Stimulated activated CD4-positive, alpha-beta T cell treated with anti-CD3 and anti-CD28 coated beads, Interleukin-15, amount 100 ng/mL, for 24 hours (primary cell): ENCODE measurements at places on chromosomes 16 and 17.

DNA sequence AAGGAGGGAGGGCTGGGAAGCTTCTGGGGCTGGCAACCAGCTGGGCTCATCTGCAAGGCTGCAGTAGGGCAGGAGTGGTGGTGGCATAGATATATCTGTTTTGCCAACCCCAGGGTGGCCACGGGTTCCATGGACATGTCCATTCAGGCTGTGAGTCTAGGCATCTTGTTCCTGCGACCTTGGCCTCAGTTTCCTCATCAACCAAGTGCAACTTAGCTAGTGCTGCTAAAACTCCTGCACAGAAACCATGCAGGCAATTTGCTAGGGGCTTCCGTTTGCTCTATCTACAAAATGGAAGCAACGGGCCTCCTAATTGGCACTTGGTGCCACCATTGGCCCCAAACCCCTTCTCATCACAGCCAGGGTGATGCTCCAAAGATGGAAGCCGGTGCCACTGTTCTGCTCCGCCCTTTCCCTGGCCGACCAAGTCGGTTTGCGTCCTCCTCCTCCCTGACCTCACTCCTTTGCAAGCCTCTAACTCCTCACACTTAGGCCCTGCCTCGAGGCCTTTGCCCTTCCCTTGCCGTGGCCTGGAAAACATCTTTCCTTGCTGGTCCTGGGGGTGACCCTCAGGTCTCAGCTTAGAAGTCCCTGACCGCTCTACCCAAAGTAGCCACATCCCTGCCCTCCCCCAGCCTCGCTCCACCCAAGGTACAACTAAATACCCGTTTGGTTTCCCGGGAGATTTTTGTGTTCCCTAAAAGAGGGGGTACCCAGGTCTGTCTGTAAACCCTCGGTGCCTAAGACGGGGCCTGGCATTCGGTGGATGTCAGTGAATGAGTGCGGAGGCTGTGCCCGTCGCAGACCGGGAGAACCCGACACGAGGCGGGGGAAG, 1.2 kb downstream of the SREBF1 start:
- no peak for DNase-seq

- no peak for DNase-seq
Measured at GRCh38 chr16:68126395-68126794, 41.2 kb downstream of the NFATC3 start.

DNA sequence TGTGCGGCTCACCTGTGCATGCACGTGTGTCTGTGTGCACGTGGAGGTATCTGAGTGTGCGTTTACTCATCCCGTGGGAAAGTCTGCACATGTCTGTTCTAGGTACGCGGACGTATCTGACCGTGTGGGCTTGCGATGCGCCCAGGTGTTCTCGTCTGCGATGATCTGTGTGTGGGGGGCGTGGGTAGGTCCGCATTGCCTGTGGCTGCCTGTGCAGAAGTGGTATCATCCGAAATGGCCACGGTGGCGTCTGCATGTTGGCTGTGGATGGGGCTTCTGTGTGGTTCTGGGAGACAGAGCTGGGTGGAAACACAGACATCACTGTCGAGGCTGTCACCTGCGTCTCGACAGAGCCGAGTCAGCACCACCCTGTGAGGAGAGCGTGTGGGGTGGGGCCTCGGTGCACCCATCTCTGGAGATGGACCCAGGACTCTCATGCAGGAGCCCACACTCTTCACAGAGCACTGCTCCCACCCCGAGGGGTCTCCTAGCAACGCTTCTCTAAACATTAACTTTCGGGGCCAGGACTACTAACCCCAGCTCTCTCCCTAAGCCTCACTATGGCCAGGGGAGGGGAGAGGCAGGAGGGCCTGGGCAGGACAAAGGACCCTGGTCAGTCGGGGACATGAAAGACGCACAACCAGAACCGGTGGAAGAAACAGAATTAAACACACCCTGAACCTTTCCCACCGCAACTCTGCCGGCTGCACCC, 8.4 kb downstream of the DPEP1 start:
- DNase-seq: no peak

DNA sequence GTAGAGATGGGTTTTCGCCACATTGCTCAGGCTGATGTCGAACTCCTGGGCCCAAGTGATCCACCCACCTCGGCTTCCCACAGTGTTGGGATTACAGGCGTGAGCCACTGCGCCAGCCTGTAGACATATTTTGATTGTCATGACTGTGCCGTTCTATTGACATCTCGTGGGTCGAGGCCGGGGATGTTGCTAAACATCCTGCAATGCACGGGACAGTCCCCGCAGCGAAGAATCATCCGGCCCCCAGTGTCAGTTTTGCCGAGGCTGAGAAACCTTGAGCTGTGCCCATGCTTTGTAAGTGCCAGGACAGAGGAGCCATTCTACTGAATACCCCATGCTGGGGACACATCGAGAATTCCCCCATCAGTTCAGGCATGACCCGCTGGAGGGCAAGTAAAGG, 69.1 kb upstream of the GSE1 start:
- DNase-seq: no peak

- no peak for DNase-seq
Measured at GRCh38 chr16:3690980-3691720, 26.2 kb downstream of the TRAP1 start.

GRCh38 chr17:79541056-79541850, 69.6 kb downstream of the RBFOX3 start:
- no peak for DNase-seq

DNA sequence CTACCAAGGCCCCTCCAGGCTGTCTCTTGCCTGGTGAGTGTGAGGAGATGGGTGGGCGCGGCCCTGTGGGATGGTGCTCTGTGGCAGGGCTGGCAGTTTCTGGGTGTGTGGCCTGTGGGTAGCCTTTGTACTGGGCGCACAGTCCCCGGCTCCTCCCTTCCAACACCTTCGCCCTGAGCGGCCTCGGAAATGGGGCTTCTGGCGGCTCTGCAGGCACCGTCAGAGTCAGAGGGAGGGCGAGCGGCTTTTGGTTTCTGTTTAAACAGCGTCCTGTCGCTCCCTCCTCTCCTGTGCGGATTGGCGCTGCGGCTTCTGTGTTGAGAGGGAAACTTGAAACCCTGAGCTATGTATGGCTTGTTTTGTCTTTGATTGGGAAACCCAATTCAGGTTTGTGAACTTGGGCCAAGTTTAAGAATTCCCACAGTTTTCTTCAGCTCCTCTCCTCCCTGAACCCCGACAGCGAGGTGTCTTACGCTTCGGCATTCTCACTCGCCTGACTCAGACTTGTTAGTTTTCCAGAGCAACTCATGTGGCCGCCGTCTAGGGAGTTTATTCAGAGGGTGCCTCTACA, 8.3 kb upstream of the ZNF750 start:
- DNase-seq: peak; percentile 47

DNA sequence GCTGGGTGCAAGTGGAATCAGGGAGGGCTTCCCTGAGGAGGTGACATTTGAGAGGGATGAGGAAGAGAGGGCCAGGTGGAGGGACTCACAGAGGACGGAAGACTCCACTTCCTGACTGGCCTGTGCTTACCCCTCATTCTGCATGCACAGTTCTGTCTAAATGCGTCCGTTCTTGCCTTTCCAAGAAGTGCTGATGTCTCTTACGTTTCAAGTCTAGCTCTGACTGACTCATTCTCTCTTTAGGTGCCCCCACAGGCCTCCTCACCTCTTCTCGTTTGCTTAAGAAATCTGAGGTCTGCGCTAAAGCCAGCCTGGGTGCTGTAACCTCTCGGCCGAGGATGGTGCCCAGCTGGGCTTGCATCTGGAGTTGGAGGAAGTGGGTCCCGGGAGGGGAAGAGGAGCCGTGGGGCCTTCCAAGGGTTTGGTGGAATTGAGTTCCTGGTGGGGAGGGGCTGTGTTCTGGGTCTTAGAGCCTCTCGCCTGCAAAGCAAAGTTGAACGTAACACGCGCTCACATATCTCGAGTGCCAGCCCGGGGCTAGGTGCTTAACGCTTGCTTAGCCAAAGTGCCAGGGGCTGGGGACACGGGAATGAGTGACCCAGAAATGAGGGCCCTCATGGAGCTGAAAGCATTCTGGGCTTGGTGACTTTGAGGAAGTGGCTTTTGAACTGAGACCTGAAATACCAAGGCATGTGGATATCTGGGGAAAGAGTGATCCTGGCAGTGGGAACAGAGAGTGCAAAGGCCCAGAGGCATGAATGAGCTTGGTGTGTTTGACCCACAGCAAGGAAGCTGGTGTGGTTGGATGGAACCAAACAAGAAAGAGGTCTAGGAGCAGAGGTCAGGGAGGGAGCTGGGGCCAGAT, 4.8 kb downstream of the IL4R start:
- DNase-seq: peak; percentile 70

DNA sequence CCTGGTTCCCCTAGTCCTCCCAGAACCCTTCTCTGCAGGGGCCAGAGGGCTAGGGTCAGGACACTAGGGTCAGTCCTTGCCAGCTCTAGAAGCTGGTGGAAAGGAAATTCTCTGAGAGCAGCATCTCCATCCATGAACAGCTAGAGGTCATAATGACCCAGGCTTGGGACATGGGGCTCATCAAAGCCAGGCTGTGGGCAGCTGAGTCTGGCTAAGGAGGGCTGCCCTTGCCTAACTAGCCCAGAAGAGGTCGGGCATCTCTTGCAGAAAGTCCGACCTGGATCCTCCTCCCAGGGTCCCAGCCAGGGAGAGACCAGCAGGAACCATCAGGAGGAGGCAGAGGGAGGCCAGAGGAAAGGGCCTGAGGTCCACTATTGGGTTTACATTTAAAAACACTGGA, 4.3 kb downstream of the MPO start:
- DNase-seq: no peak

DNA sequence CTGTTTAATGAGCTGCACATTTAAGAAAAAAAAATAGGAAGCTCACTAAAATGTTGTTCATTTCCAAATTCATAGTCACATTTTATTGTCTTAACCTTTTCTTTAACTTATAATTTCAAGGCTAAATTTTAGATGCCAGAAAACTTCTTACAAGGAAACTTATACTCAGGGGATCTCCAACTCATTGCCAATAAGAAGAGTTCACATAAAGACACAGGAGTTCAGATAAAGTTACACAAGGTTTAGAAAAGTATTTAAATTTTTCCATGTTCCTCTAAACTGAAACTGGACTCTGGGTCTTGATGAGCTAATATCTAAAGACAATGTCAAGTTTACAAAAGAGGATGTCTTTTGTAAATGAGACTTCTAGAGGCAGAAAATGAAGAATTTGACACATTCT, 190.7 kb upstream of the KCNJ16 start:
- DNase-seq: no peak

DNA sequence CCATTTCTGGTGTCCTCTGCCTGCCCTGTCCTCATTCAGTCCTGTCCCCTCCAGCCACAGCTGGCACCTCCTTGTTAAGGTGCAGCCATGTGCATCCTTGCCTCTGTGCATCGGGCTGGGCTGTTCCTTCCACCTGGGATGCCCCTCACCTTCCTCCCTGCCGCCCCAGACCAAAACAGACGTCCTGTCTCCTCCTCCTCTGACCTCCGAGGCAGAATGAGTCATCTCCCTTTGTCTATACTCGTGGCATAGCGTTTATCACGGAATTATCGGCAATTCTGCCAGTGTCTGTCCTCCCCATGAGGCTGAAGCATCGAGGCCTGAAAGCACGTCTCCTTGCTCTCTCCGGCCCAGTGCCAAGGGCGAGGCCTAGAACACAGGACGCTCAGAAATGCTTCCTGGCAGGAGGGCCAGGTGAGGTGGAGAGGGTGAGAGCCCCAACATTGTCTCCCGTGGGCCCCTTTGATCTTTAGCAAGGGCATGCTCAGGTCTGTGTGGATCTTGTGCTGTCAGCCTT, 4.6 kb downstream of the RAI1 start:
- DNase-seq: no peak

DNA sequence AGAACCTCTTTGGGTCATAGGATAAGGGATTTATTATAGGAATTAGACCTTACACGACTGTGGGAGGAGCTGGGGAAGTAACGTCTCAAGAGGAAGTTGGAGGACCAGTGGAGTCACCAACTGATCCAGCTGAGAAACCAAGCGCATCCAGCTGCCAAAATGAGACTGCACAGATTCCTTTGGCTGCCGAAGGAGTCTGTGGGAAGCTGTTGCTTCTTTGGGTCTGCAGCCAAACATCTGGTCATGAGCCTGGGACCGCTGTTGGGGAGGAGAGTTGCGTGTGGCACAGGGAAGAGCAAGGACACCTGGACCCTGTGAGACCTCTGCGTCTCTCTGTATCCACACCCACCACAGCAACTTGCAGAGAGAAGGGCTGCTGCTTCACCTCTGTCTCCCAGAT, 2.4 kb upstream of the NACA2 start:
- DNase-seq: no peak

- DNase-seq: no peak
Measured at GRCh38 chr17:65978871-65979270, 213.1 kb downstream of the CEP112 start.

GRCh38 chr17:77749321-77749751, 209.2 kb upstream of the TNRC6C start:
- DNase-seq: no peak

DNA sequence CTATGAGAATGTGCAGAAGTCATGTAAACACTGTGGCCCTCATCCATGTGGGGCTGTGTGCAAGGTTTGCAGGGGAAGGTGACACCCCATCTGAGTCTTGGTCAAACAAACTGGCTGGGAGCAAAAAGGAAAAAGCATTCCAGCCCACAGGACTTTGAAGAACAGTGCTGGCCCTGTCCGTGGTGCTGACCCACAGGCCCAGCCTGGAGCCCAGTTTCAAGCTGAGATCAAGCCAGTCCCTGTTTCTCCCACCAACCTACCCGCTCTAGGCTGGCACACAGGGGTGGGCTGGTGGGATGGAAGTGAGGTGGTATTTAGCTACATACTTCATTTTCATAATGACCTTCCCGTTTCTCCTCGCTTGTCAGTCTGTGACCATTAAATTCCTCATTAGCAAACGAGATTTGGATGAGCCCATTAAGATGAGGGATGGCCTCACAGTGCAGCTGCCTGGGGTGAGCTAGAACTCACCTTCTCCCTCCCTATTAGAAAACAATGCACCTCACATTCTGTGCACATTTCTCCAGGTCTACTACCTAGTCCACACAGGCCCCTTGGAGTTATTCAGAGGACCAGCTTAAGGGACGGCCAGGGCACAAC, 12.6 kb upstream of the RPL38 start:
- DNase-seq: no peak

DNA sequence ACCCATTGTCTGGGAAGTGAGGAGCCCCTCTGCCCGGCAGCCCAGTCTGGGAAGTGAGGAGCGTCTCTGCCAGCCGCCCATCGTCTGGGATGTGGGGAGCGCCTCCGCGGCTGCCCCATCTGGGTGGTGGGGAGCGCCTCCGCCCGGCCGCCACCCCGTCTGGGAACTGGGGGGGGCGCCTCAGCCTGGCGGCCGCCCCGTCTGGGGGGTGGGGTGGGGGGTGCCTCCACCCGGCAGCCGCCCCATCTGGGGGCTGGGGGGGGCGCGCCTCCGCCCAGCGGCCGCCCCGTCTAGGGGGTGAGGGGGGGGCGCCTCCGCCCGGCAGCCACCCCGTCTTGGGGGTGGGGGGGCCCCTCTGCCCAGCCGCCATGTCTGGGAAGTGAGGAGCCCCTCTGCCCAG, 78.4 kb downstream of the RPGRIP1L start:
- no peak for DNase-seq
